ENCODE measurements at places on chromosomes 16 and 17. TPM values are rescaled to one million over a fixed set of nuclear protein-coding genes. Genes with fewer than 3 reads are reported as not detected.

MAP2K6 gene
- polyA plus RNA-seq = 18.5 TPM

DCAKD gene
- polyA plus RNA-seq = 6.6 TPM

CMTM2 gene
- 39.1 TPM for polyA plus RNA-seq

CENPV gene
- polyA plus RNA-seq = 0.80 TPM

NDUFAB1 gene
- 240 TPM for polyA plus RNA-seq

SYT17 gene
- polyA plus RNA-seq = 1.1 TPM

KRTAP4-12 gene
- not detected for polyA plus RNA-seq

NPTX1 gene
- not detected for polyA plus RNA-seq

NACA2 gene
- polyA plus RNA-seq = not detected

KRT34 gene
- not detected for polyA plus RNA-seq

Measured in CD14-positive monocyte (primary cell).